ENCODE measurements at places on chromosomes 3 and 15.
A peak's percentile ranks its signal among the peaks of the same experiment; 100 is the strongest.

DNA sequence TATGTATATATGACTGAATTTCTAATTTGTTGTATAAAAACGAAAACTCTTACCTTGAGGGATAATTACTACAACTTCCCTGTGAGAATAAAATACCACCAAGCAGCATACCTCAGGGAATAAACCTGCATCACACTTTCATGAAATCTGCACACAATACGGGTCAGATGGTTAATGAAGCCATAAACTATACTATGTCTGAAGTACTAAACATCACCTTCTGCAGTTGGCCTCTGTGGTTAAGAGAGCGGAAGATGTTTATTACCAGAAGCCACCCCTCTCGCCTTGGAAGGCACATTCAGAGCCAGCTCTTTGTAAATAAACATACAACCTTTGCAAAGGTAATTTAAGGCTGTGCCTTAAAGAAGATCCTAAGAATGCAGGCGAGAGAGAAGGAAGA lies 462.1 kb upstream of the NR2F2 start:
- no peak for DNase-seq

GRCh38 chr3:10758304-10759037 lies 57.6 kb upstream of the SLC6A11 start:
- peak; percentile 61 for DNase-seq

- no peak for DNase-seq
These were observed 82.7 kb upstream of the VGLL3 start for GRCh38 chr3:87073496-87074145.

GRCh38 chr15:63104727-63105126 lies 16.9 kb upstream of the LACTB start:
- no peak for DNase-seq

GRCh38 chr3:134699141-134699711 lies 48.4 kb upstream of the KY start:
- no peak for DNase-seq

GRCh38 chr3:141246958-141247301 lies 15.3 kb downstream of the PXYLP1 start:
- DNase-seq, result no peak

- DNase-seq, result no peak
These were observed 21.9 kb upstream of the RPL29 start for GRCh38 chr3:52017586-52017985.

GRCh38 chr3:9226326-9226725 lies 23.1 kb downstream of the SRGAP3 start:
- peak; percentile 19 for DNase-seq

- no peak for DNase-seq
These were observed 241.1 kb downstream of the ZNF621 start for GRCh38 chr3:40765884-40766283.

DNA sequence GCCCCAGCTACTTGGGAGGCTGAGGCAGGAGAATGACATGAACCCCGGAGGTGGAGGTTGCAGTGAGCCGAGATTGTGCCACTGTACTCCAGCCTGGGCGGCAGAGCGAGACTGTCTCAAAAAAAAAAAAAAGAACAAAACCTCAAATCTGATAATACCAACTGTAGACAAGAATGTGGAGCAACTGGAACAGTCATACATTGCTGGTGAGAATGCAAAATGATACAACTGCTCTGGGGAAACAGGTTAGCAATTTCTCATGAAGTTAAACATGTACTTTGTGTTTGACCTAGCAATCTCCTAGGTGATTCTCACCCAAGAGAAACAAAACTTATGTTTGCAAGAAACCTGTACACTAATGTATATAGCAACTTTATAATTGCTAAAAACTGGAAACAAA lies 4.4 kb upstream of the VHL start:
- DNase-seq, result no peak

GRCh38 chr15:85044251-85044853 lies 62.7 kb downstream of the PDE8A start:
- peak; percentile 57 for DNase-seq

Data from EL (cell line).